ENCODE measurements at places on chromosomes 13 and 19. TPM values are rescaled to one million over a fixed set of nuclear protein-coding genes. Genes with fewer than 3 reads are reported as not detected.

The GZMM gene
- 0.42 TPM for total RNA-seq

DNA sequence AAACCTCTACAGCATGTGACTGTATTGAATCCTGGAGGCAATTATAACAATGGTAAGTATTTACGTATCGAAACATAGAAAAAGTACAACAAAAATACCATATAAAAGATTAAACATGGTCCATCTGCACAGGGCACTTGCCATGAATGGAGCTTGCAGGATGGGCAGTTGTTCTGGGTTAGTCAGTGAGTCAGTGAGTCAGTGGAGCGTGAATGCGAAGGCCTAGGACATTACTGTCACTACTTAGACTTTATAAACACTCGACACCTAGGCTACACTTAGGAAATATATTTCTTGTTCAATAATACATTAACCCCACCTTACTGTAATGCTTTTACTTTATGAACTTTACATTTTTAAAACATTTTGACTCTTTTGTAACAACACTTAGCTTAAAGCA is 35.6 kb upstream of the TMTC4 start:
- no peaks in the 10 kb centered on the region for H3K36me3 ChIP-seq
- H3K4me3 ChIP-seq: no peak overlapping the region
- no peak overlapping the region for H3K27ac ChIP-seq

DNA sequence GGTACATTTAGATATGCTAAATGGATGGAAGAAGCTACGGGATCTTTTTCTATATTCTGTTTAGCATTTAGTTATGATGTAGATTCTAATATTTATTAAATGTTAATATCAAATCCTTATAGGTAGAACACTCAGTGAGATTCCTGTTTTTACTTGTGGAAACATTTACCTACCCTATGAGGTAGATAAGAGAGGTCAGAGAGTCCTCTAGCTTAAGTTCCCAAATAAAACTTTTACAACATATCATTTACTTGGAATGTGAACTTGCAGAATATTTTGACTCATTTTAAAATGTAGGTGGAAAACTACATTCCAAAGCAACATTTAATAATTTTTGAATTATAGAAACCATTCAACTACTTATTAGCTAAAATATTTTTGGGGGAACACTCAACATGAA is 63.7 kb downstream of the UBL3 start:
- peaks cover 26% of the 10 kb centered on the region for H3K4me1 ChIP-seq
- no peaks in the 10 kb centered on the region for H3K36me3 ChIP-seq
- DNase-seq: no peak
- H3K4me3 ChIP-seq: no peak overlapping the region

DNA sequence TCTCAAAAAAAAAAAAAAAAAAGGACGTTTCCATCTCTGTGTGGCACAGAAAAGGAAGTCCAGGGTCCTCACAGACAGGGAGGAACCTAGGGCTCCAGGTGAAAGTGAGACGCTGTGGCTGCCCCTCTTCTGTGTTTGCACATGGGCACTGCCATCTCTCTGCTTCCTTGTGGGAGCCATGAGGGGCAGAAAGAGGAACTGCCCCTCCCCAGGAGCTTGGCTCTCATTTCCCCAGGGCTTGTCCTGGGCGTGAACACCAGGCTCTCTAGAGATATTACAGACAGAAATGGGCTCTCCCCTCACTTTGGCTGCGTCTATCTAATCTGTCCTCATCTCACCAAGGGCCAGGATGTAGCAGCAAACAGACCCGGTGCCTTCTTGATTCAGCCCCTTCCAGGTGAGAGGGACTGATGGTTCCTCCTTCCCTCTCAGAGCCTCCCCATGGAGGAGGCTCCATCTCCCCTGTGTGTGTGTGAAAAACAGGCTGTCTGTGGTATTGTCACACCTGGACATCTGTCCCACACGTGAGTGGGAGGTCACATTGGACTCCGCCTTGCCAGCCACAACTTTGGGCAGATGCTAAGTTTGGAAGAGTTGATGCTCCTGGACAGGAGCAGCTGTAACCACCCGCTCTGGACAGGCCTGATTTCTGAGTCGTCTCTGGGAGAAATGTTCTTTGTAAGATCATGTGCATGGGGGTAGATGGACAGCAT is 840 bp upstream of the LILRA4 start:
- H3K4me3 ChIP-seq: no peak overlapping the region
- H3K27me3 ChIP-seq: peaks cover 43% of the 10 kb centered on the region
- no peaks in the 10 kb centered on the region for H3K36me3 ChIP-seq
- no peak for DNase-seq
- H3K27ac ChIP-seq: no peak overlapping the region
- H3K4me1 ChIP-seq: peaks cover 11% of the 10 kb centered on the region

DNA sequence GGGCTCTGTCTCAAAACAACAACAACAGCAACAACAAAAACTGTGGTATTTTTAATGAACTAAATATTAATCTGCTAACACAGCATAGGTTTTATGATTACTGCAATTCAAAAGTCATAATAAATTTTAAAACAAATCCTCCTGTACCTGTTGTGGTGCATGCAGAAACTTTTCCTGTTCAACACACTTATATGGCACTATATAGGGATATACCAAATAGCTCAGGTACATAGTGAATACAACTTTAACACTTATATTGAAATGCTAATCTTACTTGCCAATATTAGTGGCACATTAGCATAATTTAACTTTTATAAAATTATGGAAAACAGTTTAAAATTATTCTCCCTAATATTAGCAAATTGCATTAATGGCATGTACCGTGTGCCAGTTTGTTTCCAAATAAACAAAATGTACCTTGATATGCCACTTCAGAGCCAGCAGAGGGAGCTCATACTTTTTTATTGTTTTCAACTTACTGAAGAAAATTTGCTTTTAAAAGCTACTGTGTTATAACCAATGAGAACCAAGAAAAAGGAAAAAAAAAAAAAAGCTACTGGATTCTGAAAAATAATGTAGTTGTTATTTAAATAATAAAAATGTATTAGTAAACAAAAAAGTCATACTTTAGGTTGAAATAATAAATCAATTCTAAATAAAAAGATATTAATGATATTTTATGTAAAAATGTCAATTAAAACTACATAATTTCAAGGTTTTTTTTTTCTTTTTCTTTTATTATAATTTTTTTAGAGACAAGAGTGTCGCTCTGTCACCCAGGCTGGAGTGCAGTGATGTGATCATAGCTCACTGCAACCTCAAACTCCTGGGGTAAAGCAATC is 18.0 kb upstream of the RBM26 start:
- no peak overlapping the region for H3K4me3 ChIP-seq
- no peaks in the 10 kb centered on the region for H3K4me1 ChIP-seq
- H3K27me3 ChIP-seq: no peaks in the 10 kb centered on the region
- DNase-seq: no peak
- H3K27ac ChIP-seq: no peak overlapping the region

DNA sequence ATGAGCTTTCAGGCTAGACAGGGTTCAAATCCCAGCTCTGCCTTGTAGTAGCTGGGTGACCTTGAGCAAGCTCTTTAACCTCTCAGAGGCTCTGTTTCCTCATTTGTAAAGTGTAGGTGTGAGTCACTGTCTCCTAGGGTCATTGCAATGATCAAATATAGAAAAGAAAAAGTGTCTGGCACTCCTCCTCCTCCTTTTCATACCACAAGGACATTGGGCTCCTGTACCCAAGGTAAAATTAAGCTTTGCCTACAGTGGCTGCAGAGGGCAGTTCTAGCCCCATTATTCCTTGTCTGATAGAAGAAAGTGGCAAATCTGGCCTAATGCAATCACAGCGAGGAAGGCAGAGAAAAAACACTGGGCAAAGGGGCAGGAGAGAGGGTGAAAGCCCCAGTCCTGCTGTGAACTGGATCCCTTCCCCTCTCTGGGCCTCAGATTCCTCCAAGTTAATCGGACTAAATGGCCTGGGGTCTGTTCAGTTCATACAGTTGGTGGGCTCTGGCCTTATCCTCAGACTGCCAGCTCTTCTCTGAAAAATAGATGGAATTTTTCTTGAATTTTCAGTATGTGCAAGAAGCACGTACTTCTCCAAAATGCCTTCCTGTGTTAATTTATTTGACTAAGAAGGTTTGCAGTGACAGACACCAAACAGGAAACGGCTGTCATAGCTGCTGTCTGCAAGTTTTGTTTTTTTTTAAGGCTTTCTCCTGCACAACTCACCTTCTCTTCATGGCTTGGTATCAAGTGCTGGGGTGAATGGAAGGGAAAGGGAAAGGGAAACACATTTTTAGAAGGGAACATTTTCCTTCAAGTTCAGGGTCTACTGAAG is 35.3 kb downstream of the RGCC start:
- H3K27ac ChIP-seq: no peak overlapping the region
- H3K27me3 ChIP-seq: no peaks in the 10 kb centered on the region
- H3K4me1 ChIP-seq: no peaks in the 10 kb centered on the region
- no peak for DNase-seq
- no peak overlapping the region for H3K4me3 ChIP-seq

- no peak overlapping the region for H3K27ac ChIP-seq
- no peak for DNase-seq
- H3K36me3 ChIP-seq: no peaks in the 10 kb centered on the region
- H3K4me3 ChIP-seq: no peak overlapping the region
Observed at GRCh38 chr13:104967836-104968630, 1567.4 kb downstream of the EFNB2 start.

DNA sequence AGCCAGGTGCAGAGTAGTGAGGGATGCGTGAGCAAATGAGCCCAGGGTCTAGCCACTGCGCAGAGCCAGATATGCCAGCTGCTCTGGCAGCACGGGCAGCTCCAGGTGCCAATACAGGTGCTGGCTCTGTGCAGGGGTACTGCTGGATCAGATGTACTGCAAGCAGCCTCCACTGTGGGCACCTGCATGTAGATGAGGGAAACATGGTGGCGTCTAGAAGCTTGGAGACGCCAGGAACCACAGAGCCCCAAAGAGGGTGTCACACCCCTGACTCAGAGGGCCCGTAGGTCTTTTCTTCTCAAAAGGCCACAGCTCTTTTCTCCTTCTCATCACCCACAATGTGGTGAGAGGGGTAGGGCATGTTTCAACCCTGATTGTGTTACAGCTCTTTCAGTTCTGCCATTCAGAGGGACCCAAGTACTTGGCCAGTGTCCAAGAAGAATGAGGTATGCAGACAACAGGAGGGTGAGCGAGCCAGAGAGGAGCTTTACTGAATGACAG is 244.4 kb upstream of the SLITRK1 start:
- H3K27me3 ChIP-seq: no peaks in the 10 kb centered on the region
- H3K36me3 ChIP-seq: no peaks in the 10 kb centered on the region
- no peaks in the 10 kb centered on the region for H3K4me1 ChIP-seq
- H3K27ac ChIP-seq: no peak overlapping the region
- no peak overlapping the region for H3K4me3 ChIP-seq

GRCh38 chr13:99743094-99743493 is 228.5 kb downstream of the ZIC5 start:
- H3K4me3 ChIP-seq: no peak overlapping the region
- H3K27me3 ChIP-seq: no peaks in the 10 kb centered on the region
- H3K4me1 ChIP-seq: no peaks in the 10 kb centered on the region
- no peaks in the 10 kb centered on the region for H3K36me3 ChIP-seq

- no peak overlapping the region for H3K27ac ChIP-seq
- peaks cover 21% of the 10 kb centered on the region for H3K36me3 ChIP-seq
- H3K4me1 ChIP-seq: no peaks in the 10 kb centered on the region
- H3K4me3 ChIP-seq: no peak overlapping the region
- H3K27me3 ChIP-seq: no peaks in the 10 kb centered on the region
Observed at GRCh38 chr13:98461486-98462240, 115.2 kb downstream of the STK24 start.

GRCh38 chr19:2478756-2479555 is 3.0 kb downstream of the GADD45B start:
- peaks cover 48% of the 10 kb centered on the region for H3K36me3 ChIP-seq
- peaks cover 9% of the 10 kb centered on the region for H3K4me1 ChIP-seq
- peak; percentile 60 for DNase-seq
- peaks cover 11% of the 10 kb centered on the region for H3K27me3 ChIP-seq
- H3K4me3 ChIP-seq: peak overlapping the region; percentile 95
- H3K27ac ChIP-seq: peak overlapping the region; percentile 93

DNA sequence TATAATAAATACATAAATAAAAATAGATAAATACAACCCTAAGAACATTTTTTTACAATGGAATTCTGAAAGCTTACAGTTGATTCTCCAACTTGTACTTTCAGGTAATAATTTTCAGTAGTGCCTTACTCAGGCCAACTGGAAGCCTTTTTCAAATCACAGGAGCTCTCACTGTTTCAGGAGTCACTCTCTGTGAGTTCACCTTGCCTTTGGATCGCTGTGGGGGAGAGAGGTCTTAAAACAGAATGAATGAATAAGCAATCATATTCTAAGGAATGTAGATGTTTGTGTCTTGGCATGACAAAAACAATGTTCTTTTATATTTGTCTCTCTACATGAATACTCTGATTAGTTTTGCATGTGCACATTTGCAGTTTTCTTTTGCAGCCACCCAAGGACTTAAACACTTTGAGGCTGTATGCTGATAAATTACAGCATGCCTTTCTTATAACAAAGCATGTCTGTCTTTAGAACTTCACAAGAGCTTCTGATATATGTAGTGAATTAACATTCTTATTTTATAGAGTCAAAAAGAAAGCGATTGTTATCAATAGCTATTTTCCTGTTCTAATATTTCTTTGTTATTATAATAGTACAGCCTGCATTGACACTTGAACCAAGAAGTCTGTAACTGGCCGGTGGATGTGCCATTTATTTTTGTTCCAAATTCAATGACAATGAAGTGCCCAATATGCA is 1111.5 kb upstream of the ATXN8OS start:
- no peaks in the 10 kb centered on the region for H3K27me3 ChIP-seq
- DNase-seq: no peak
- H3K27ac ChIP-seq: no peak overlapping the region
- no peaks in the 10 kb centered on the region for H3K36me3 ChIP-seq

GRCh38 chr13:86882835-86883234 is 788.3 kb upstream of the SLITRK5 start:
- DNase-seq: no peak
- H3K4me3 ChIP-seq: no peak overlapping the region
- H3K27me3 ChIP-seq: no peaks in the 10 kb centered on the region

GRCh38 chr13:86864376-86864775 is 806.8 kb upstream of the SLITRK5 start:
- H3K4me1 ChIP-seq: no peaks in the 10 kb centered on the region
- no peak overlapping the region for H3K27ac ChIP-seq
- no peaks in the 10 kb centered on the region for H3K36me3 ChIP-seq
- no peak overlapping the region for H3K4me3 ChIP-seq
- DNase-seq: no peak

The ZIC2 gene
- 3.5 TPM for total RNA-seq

The PCDH17 gene
- total RNA-seq: not detected

The RYR1 gene
- 1.5 TPM for total RNA-seq

GRCh38 chr19:16496613-16496983 is 404 bp downstream of the C19orf44 start:
- peak overlapping the region; percentile 83 for H3K27ac ChIP-seq
- H3K36me3 ChIP-seq: peaks cover 19% of the 10 kb centered on the region
- H3K4me3 ChIP-seq: peak overlapping the region; percentile 100
- no peaks in the 10 kb centered on the region for H3K27me3 ChIP-seq
- no peaks in the 10 kb centered on the region for H3K4me1 ChIP-seq

DNA sequence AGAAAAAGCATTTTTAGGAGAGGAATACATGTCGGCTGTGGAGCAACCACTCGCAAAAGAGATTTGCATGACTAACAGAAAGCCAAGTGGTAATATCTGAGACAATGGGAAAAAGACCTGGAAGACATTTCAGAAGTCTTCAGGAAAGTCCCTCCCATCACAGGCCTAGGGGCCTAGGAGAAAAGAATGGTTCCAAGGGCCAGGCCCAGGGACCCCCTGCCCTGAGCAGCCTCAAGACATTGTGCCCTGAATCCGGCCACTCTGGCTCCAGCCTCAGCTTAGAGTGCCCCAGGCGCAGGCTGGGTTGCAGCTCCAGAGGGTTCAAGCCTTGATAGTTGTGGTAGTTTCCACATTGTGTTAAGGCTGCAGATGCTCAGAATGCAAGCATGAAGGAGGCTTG is 9.4 kb downstream of the ZNF221 start:
- no peak overlapping the region for H3K4me3 ChIP-seq
- no peaks in the 10 kb centered on the region for H3K27me3 ChIP-seq
- H3K4me1 ChIP-seq: no peaks in the 10 kb centered on the region

Data from Calu3 (cell line).